ENCODE measurements at places on chromosomes 6 and 20.

DNA sequence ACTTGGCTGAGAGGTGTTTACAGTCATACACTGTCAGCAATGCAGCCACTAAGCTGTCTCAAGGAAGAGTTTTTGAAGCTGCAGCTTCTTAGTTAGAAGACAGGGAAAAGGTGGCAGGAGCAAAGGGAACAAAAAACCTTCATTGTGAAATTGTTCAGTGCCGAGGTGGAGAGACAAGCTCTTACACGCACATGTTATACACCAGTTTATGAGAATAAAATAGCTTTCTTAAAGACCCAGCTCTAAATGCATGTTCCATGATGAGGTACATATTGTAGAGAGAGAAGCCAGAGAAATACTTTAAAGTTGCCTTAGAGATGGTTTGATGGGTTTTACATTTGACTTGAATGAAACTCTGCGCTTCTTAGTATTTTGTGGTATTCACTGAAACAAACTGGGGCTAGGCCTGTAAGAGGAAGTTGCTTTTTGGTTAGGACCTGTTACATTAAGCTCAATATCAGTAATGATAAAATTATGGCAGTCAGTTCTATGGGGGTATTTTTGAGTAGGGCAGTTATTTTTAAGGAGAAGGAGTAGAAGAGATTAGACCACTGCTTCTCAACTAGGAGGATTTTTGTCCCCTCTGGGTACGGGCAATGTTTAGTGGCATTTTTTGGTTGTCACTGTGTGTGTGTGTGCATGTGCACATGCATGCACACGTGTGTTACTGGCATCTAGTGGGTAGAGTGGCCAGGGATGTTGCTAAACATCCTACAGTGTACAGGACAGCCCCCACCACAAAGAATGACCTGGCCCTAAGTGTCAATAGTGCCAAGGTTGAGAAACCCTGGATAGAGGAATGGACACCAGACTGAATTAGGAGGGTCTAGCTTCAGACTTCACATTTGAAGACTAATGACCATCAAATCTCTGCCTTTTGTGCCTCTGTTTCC is 9.8 kb downstream of the NEDD9 start:
- DNase-seq: no peak

DNA sequence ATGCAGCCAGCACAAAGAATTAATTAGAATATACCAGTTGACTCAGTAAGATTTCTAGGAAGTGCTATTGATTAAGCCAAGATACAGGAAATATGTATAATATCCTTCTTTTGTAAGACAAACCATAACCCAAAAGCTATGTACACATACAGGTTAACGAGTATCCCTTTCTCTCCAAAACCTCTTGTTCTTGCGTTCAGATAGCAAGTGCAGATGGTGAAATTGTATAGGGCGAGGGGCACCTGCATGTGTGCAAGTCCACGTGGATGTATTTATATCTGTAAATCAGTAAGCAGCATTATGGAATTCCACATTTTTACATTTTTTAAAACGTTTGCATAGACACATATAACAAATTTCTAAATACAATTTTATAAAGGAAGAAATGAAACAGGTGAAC is 228.6 kb downstream of the TBXT start:
- no peak for DNase-seq

DNA sequence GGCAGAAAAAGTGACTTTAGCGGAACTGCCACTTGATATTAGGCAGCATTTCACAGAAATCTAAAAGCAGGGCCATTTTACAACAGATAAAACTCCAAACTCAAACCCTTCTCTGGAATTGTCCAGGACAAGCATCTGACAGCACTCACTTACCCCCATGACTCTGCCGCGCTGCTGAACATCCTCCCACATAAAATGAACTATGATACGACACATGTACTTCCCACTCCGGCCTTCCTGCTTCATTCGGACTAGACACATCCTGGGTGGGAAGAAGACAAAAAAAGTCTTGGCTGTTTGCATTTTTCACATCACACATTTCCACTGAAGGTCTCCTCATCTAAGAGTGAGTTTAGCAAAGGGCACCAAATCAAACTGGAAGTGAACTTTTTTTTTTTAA is 54.8 kb upstream of the FAM83C start:
- DNase-seq: no peak

DNA sequence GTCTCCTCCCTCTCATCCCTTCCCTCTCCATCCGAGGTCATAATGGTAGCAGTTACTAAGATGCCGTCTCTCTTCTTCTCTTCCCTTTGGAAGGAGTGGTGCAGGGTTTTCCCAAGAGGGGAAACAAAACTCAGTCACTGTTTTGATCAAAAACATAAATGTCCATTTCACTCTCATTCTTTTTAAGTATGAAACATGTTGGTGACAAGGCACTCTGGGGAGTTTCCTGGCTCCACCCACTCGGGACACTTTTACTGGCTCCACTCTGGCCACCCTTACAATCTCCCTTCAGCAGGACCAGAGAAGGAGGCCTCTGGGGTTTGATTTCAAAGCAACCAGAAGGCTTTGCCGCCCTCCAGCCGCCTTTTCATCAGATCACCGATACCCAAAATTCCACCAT is 57.0 kb downstream of the FGD2 start:
- DNase-seq: no peak

DNA sequence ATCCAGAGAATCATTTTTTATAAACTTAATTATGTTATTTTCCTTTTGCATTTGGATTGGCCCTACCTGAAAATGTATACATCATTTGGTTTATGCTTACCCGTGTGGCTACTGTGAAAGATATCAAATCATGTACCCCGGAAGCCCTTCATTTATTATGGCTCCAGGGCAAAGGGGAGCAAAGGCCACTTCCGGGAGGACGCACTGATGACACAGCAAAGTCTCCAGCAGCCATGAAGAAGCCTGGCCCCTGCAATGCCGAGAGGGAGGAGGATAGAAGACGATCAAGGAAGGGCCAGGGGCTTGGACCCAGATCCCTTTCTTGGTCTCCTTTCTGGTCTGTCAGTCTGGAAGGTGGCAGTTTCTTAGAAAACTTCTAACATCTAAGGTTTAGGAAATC is 380.3 kb upstream of the AGPAT4 start:
- DNase-seq: no peak

All from stimulated activated CD4-positive, alpha-beta T cell treated with anti-CD3 and anti-CD28 coated beads, Interleukin-4, amount 100 ng/mL, for 4 hours (primary cell).